ENCODE measurements at places on chromosomes 3 and 15. TPM values are rescaled to one million over a fixed set of nuclear protein-coding genes. Genes with fewer than 3 reads are reported as not detected.

DUOXA2 gene
- not detected for total RNA-seq

LPP gene
- total RNA-seq: 69.3 TPM

IL16 gene
- total RNA-seq: 299 TPM

P2RY1 gene
- 0.33 TPM for total RNA-seq

NAALADL2 gene
- total RNA-seq: 0.16 TPM

PIGBOS1 gene
- total RNA-seq: 24.4 TPM

CDC25A gene
- total RNA-seq: 0.28 TPM
